CD4-positive, alpha-beta T cell treated with Interleukin-15 for 1 hour (primary cell): ENCODE measurements at places on chromosomes 4 and X.

DNA sequence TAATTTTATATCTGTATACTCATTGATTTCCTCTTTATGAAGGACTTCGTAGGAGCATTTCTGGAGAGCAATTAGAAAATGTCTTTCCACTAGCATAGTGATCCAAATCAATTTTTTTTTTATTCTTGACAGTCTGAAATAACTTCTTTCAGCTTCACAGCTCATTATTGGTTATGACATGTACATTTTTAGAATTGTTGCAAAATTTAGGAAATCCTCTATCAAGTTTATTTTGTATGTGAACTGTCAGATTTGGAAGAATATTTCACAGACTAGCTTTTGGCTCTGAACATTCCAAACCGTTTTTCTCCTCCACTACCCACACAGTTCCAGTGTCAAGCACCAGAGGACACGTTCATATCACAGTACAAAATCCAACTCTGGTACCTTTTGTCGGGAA lies 249.6 kb upstream of the ATOH1 start:
- no peak for DNase-seq

- no peak for DNase-seq
These were observed 461.0 kb upstream of the GALNT7 start for GRCh38 chr4:172707622-172708021.

DNA sequence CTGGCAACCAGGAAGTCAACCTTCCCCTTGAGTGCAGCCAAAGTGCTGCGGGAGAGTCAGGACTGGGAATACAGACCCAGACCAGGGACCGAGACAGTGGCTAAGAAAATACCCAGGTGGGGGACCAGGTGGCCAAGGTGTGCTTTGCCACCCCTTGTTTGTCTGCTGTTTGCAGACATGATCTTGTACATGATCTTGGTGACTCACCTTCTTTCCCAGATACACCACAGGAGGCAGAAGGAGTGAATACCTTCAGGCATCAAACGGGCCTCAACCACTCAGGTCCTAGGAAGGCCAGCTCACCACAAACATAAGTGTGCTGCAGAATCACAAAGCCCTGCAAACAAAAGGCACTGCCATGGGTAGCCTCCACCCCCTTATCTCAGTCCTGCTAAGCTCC lies 62.0 kb downstream of the CNGA2 start:
- DNase-seq = no peak

DNA sequence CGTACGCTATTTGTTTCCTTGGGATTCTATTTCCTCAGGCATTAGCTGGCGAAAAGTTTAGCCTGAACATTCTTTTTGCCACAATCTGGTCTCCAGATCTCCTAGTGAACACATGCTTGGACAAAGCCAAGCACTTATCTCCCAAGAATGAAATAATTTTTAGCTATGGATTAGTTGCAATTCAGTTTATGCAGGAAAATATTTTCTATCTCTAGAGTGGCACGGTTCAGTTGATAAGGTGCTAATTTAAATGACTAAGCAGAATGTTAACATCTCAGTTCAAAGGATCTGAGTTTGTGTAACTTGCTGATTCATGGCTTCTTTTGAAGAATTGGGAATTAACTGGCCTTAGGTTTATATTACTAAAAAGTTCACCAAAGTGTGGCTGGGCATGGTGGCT lies 58.1 kb upstream of the JADE1 start:
- DNase-seq = no peak

GRCh38 chrX:107629540-107629909 lies 1.2 kb downstream of the PRPS1 start:
- DNase-seq = no peak

GRCh38 chr4:119921830-119922229 lies 144.8 kb downstream of the MAD2L1 start:
- no peak for DNase-seq

- DNase-seq = no peak
These were observed 334.2 kb downstream of the TENM3 start for GRCh38 chr4:182577411-182577810.

DNA sequence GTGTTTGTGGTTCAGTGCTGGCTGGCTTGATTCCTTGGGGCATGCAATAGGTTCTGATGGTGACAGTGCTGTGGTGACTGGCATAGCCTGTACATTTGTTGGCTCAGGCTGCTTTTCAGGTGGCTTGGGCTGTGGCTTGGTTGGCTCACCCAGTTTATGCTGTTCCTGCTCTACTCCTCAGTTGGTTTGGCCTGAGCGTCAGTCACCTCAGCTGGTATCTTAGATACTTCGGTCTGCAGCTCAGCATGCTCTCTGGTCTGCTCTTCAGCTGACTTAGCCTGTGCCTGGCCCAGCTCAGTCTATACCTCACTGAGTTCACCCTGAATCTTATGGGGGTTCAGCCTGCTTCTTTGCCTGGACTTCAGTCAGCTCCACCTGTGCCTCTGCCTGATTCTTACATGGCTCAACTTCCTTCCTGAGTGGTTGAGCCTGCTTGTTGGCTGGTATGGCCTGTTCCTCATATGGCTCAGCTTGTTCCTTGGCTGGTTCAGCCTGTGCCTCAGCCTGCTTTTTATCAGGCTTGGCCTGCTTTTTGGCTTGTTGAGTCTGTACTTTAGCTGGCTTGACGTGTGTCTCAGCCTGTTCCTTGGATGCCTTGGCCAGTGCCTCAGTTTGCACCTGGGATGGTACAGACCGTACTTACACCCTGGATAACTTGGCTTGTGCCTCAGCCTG lies 170.6 kb downstream of the MSN start:
- DNase-seq = no peak

DNA sequence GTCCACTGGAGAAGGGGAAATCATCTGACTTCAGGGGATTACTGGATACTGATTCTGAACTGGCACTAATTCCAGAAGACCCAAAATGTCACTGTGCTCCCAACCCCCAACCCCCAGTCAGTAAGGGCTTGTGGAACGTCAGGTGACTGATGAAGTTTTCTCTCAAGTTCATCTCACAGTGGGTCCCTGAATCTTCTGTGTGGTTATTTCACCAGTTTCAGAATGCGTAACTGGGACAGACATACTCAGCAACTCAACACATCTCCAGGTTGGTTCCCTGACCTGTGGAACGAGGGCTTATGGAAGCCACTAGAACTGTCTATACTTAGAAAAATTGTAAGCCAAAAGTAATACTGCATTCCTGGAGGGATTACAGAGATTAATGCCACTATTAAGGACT lies 45.3 kb downstream of the DDX60L start:
- DNase-seq = no peak

- DNase-seq = no peak
These were observed 80.2 kb downstream of the ATOH1 start for GRCh38 chr4:93908778-93909177.

GRCh38 chrX:148713981-148714380 lies 213.6 kb downstream of the AFF2 start:
- DNase-seq = no peak

DNA sequence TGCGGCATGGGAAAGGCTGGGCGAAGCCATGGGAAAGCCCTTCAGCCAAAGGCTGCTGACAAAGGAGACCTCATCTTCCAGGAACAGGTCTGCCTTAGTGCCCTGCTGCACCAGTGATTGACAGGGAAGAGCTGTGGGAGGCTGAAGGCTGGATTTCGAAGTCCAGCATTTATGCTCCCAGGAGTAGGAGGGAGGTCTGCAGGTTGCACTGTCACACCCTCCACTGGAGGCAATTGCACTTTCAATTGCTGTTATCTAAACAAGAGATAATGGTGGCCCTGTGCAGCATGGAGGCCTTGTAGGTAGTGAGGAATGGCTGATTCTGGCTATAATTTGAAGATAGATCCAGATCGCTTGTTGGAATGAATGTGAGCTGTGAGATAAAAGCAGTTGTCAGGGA lies 43.7 kb downstream of the FAM114A1 start:
- no peak for DNase-seq

DNA sequence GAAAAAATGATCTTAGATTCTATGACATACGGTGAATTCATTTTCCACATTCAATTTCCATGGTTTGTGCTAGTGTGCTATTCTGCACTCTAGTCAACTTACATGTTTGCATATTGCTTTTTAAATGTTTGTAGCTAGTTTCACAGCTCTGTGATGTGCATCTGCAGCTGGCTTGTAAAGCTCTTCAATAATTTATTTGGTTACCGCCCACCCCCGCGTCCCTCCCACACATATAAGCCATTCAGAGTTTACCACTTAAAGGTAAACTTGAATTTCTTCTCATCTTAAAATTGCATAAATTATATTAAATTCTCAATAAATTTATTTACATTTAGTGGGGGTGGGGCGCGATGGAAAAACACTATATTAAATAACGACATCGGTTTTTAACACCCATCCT lies 291 bp upstream of the NBDY start:
- DNase-seq = no peak
